CD14-positive monocyte (primary cell): ENCODE measurements at places on chromosomes 5 and 9.

DNA sequence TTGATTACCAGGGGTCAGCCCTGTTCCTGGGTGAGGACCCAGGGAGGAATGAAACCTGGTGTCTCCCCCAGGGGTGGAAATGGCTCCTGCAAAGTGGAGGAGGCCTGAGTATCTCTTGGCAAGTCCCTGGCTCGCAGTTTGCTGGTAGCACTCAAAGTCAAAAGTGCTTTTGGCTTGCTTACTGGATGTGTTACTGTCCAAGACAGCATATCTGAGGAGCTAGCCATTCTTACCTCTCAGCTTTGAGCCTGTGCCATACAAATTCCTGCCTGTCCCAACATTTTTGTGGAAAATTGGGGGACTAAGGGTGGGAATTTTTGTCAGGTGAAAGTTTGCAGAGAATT is 9.9 kb downstream of the ZNF618 start:
- no peak for DNase-seq

- no peak for DNase-seq
Measured at GRCh38 chr5:141149812-141150211, at the start of gene PCDHB6. Gene PCDHB6 (plus strand): TSS chr5:141150057. CDS start chr5:141150258, 201 bp downstream.

- DNase-seq: no peak
Measured at GRCh38 chr9:111405701-111406100, 75.7 kb upstream of the OR2K2 start.

- DNase-seq: no peak
Measured at GRCh38 chr5:80871541-80871961, 88.6 kb upstream of the RASGRF2 start.

DNA sequence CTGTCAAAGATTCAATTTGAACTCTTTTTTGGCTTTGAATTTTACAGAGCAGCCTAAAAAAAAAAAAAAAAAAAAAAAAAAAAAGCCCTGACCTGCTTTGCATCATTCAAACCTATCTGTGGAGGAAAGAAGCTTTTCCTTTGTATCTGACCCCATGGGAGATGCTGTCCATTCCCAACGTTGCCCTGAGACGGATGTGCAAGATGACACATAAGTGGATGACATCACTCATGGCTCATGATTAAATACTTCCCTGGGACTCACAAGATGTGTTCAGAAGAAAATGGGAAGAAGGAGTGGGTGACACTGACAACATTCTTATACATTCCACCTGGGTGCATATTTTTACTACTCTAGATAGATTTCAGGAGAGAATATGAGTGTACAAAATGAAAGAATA is 245.7 kb upstream of the ELAVL2 start:
- no peak for DNase-seq

GRCh38 chr5:31417512-31417911 is 114.4 kb downstream of the DROSHA start:
- no peak for DNase-seq

DNA sequence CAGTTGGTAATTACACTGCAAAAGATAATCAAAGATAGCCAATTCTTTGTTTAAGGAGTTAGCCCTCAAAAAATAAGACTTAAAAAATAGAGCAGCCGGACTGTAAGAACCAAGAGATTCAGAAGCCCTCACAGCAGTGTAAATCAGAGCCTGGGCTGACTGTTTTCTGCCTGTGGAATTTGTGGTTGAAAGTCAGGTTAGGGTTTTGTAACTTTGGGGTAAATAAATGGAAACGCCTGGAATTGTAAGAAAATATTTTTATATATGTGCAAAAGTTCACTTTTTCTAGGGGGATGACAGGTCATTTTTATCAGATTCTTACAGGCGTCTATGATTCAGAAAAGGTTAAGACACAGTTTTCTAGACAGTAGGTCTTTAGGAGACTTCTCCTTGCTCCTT is 35.6 kb downstream of the KLHL3 start:
- DNase-seq: no peak

GRCh38 chr9:133102190-133103021 is 18.6 kb downstream of the RALGDS start:
- DNase-seq: no peak

DNA sequence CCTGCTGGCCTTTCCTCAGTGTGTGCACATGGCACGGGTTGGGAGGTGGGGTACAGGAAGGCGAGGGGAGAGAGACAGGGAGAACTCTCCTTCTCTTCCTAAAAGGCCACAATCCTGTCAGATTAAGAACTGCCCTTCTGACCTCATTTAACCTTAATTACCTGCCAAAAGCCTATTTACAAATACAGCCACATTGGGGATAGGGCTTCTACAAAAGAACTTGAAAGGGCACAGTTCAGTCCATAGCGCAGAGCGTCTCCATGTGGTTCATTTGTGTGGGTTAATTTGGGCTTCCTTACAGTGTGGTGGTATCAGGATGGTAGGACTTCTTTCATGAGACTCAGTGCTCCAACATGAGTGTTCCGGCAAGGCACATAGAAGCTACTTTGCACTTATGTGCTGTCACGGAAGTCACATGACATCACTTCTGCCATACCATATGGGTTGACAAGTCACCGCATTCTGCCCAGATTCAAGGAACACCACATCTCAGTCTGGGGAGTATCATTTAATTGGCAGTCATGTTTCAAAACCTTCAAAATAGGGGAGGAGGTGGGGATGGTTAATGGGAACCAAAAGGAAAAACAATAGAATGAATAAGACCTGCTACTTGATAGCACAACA is 46.8 kb downstream of the NLN start:
- DNase-seq: no peak
